Amygdala (tissue), 56 donors: ENCODE measurements at places on chromosomes 12 and 14.

GRCh38 chr12:47841910-47842309 is 22.2 kb upstream of the HDAC7 start:
- DNase-seq, result no peak

DNA sequence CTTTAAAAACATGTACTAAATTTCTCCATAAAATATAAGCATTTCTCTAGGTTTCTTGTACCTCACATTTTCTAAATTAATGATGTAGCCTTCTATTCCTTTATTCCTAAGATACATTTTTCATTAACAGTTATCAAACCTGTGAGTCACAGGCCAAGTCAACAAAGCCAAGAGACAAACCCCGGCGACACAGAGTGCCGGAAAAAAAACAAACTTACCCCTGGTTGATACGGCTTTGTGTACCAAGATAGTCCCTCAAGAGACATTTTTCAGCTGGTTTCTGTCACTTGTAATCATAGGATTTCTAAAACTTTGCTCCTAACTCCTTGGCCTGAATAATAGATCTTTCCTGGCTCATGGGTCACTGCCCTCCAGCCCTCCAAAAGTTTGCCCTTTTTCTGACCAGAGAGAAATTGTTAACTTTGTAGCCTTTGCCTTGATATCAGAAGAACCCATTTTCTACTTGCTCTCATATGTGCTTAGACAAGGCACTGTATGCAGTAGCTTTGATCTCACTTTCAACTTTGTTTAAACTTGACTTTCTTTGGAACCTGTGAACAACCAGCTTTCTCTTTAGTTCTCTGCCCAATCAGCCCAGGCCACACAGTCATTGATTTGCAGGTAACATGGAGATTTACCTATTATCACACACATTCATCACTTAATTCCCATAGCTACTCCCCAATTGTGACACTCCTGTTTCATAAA is 172.2 kb downstream of the PRKD1 start:
- DNase-seq, result no peak

DNA sequence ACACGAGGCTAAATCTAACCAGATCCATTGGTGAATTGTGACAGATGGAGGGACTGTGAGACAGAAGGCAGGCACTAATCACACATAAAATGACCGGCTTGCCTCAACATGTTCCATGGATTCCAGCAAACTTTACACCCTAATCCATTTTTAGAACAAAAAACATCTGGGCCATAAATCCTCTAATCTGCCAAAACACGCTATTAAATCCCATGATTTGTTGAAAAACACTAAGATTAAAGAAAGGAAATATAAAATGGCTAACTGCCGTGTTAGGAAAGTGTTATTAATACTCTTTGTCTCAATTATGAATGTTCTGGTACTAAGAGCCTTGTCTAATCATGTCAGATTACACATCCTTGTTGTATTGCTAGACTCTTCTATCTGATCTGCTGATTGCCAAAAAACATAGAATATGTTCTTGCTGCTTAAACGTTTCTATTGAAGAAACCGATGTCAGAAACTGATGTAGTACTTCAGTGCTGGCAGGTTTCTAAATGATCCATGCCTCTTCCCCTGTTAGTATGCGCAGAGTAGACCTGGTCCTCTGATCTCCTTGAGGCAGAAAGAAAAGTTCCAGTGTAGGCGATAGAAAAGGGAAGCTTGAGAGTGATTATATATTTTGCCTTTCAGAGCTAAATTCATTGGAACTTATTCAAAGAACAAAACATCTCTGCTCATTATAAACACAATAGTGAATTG is 384.9 kb downstream of the SOX5 start:
- DNase-seq, result no peak

DNA sequence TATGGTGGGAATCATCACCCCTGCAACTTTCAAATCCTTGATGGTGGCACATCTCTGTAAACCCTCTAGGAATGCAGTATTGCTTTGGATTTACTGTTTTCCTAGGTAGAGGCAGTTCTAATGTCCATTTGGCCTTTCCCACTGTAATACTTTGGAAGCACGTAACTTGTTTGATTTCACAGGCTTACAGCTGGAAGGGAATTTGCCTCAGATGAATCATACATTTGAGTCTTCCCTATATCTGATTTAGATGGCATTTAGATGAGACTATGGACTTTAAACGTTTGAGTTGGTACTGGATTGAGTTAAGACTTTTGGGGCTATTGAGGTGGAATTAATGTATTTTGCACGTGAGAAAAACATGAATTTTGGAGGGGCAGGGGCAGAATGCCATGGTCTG is 35.9 kb downstream of the DAAM1 start:
- no peak for DNase-seq

GRCh38 chr14:32134448-32135097 is 57.5 kb downstream of the ARHGAP5 start:
- DNase-seq, result no peak

DNA sequence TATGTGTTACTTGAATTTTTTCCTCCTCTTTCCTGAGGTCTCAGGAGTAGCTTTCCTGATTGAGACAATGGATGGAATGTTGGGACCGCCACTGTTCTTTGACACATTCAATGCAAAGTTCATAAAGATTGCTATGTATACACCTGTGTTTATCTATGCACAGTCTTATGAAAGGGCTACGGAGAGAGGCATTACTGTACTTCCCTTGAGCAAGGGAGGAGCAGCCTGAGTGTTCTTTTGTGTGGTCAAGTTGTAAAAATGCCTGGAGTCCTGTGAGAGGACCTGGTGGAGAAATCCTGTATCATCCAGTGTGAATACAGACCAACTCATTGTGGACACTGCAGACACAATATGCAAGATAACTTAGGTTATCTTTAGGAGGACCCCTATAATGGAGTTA is 1.2 kb downstream of the SRGAP1 start:
- DNase-seq, result no peak

- no peak for DNase-seq
These were observed 768 bp downstream of the METTL25 start for GRCh38 chr12:82359115-82359478.

DNA sequence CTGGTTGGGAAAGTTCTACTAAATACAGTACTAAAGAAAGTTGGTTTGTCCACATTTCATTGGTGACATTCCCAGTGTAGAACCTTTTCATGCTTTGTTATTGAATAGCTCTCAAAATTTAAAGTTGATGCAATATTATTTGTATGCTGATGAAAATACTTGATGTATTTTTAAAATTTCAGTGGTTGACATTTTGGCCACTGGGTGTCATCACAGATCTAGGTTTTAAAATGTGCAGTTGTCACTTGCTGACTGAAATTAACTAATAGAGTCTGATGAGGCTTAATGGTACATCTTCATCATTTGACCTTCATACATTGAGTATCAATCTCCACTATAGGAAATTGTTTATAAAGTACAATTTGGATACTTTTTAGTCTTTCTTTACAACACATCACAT is 37.1 kb downstream of the CMAS start:
- DNase-seq, result no peak

- DNase-seq, result no peak
These were observed 18.0 kb downstream of the SLC24A4 start for GRCh38 chr14:92340931-92341330.

DNA sequence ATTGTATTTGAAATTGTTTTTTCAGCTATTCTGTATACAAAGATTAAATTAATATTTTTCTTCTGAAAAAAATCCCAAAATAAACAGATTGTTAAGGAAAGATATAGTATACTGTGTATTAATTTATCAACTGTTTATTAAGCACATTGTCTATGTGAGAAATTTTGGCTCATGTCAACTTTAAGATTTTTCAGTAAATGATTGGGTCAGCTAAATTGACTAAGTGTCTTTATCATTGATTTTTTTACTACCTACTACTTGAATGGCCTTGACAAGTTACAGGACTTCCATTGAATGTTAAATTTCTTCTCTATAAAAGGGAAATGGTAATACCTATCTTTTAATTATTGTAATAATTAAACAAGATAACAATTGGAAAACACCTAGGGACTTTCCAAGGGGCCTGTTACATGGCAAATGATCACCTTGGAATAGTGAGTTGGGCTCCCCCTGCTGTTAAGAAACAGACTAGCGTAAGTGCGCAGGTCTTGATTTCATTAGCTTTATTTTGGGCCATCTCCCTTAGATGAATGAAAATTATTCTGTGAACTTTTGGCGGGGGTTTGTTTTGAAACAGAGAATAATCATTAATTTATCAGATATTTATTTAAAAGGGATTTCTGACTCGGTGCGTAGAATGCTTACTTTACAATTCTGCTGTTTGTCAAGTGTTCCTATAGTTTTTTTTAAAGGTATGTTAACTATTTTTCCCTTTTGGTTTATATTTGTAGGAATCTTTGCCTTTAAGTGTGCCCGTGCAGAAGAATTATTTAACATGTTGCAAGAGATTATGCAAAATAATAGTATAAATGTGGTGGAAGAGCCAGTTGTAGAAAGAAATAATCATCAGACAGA is 14.5 kb upstream of the CCT2 start:
- DNase-seq, result no peak

DNA sequence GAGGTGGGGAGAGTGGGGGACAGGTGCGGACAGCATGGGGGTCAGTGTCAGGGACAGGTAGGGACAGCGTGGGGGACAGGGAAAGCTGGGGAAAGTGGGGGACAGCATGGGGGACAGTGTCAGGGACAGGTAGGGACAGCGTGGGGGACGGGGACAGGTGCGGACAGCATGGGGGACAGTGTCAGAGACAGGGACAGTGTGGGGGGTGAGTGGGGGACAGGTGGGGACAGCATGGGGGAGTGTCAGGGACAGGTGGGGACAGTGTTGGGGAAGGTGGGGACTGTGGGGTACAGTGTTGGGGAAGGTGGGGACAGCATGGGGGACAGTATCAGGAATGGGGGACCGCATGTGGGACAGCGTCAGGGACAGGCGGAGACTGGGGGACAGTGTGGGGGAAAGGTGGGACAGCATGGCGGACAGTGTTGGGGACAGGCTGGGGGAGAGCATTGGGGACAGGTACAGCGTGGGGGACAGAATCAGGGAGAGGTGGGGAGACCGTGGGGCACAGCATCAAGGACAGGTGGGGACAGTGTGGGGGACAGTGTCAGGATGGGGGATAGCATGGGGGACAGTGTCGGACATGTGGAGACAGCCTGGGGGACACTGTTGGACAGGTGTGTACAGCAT is 96.1 kb downstream of the TMEM121 start:
- DNase-seq, result no peak

- DNase-seq, result no peak
These were observed 60.2 kb downstream of the PLXNC1 start for GRCh38 chr12:94208622-94208966.

DNA sequence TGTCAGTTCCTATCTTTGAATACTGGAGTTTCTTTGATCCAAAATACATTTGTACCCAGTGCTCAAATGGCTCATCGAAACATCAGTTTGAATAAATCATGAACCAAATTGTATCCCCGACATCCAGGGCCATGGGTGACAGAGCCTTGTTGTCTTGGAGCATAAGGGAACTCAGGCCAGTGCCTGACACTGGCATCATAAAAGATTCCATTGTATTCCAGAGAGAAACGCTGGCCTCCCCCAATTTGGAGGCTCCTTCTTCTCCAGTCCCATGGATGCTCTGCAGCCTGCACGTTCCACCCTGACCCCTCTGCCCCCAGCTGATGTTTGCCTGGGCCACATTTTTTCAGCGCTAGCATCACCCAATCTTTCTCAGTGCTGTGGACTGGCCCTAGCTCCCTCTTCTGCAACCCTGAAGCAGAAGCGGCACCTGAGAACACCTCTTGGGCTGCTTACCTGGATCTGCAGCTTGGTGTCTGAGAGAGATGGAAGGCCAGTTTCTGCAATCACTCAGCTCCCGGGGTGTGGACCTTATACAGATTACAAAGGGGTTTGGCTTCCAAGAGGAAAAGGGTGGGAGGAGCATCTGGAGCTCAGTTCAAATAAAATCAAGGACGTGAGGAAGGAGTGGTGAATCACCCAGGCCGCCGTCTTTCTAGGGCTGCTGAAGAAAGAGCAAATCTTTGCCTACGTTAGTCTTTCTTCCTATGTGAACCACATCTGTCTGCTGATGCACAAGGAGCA is at the start of gene RNASE1:
TSS of gene RNASE1 (minus strand) at position 504 of the 744 bp plus-strand sequence. CDS start 776 bp downstream, outside the sequence.
- DNase-seq, result peak; percentile 43

GRCh38 chr14:78561074-78561473 is 390.9 kb downstream of the NRXN3 start:
- DNase-seq, result no peak

GRCh38 chr12:75923964-75924666 is 107.5 kb downstream of the PHLDA1 start:
- no peak for DNase-seq

DNA sequence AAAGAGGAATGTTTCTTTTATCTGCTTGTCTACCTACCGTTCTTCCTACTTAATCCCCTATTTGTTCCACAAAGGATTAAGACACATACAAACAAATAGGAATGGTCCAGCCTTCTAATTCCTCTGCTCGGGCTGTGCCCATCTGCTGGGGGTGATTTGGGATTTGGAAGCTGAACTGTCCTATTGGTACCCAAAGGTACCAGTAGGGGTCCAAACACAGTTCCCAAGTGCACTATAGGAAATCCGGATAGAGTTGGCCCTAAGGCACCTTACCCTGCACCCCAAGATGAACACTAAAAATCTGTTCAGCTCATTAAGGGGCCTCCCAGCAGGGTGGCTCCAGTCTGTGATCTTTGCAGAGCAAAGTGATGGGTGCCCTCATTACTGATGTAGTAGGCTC is 566.9 kb downstream of the NRXN3 start:
- DNase-seq, result no peak

- DNase-seq, result no peak
These were observed 658 bp upstream of the CEP128 start for GRCh38 chr14:80942191-80942600.

DNA sequence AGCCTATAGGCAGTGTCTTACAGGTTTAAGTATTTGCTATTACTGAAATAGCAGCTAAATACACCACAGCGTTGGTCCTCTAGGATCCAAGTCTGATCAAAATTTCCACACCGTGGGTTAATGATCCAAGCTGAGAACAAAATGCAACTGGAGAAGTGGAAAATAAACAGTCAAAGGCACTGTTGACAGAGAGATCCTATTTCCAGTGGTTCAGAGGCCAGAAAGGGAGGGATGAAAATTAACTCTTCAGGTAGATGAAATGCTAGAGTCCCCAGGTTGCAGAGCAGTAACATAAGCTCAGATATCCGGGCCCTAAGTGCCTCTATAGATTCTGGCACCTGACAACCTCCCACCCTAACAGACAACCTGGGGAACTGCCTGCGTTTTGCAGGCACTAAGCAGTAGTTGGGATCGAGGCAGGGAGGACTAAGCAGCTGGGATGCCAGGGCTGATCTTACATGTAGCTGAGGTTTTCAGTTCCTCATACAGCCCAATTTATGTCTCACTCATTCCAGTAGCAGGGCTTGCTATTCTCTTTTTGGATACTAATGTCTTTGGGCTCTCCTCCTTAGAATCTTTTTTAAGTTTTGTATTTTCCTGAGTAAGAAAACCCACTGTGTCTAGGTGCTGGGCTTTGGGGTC is 42.7 kb upstream of the CRACR2A start:
- no peak for DNase-seq
